ENCODE measurements at places on chromosomes 4 and X.
A peak's percentile ranks its signal among the peaks of the same experiment; 100 is the strongest.

- no peak for DNase-seq
These were observed 18.0 kb downstream of the SHISA3 start for GRCh38 chr4:42415281-42415680.

DNA sequence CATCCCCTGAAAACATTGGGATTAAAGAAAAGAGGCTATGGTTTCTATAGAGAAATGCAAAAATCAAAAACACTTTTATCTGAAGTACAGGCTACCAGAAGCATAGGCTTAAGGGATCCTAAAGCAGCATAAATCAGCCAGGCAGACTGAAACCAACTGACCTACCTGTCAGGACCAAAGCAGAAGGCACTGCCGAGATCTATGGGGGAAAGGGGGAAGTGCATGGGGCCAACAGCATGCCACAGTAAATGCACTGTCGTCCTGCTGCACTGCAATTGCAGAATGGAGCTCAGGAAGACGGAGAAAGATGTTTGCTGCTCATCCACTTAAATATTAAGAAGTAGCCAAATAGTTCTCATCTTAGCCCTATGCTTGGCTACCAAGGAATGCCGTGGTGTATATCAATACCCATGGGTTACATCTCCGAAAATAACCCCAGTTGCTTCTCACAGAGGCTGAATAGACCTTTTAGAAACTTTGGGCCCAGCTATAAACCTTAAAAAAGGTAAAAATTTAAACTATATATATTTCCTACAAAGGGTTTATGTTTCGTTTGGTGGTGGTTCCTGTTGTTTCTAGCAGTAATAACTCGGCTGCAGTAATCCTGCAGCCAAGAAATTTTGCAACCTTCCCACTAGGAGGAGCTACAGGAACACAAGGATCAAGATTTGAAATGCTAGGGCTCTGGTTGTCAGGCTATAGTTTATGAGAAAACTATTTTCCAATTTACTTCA, 312.2 kb upstream of the DIAPH2 start:
- DNase-seq, result peak; percentile 72

DNA sequence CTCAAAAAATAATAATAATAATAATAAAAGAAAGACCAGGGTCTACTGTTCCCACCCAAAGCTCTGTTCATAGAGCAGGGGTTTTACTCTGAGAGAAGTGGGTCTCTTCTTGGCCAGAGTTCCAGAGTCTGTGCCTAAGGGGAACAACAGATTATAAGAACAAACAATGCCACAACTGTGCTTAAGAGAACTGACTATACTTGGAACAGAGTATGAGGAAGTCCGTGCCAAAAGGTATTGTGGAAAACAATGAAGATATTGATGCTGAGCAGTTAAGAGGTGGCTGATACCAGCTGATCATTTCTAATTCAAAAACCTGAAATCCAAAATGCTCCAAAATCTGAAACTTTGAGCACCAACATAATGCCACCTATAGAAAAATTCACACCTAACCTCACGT, 229.6 kb downstream of the FBXO8 start:
- DNase-seq, result no peak

DNA sequence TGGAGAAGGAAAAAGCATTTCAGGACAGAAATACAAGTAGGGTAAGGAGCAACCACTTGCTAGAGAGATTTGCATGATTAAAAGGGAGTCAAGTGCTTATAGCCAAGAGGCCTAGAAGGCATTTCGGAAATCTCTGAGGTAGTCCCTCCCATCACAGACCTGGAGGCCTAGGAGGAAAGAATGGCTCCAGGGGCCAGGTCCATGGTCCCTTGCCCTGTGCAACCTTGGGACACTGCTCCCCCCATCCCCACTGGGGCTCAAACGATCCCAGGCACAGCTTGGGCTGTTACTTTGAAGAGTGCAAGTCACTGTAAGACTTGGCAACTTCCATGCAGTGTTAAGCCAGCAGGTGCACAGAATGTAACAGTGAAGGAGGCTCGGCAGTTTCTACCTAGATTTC, 51.2 kb upstream of the FBXW7 start:
- DNase-seq, result no peak

DNA sequence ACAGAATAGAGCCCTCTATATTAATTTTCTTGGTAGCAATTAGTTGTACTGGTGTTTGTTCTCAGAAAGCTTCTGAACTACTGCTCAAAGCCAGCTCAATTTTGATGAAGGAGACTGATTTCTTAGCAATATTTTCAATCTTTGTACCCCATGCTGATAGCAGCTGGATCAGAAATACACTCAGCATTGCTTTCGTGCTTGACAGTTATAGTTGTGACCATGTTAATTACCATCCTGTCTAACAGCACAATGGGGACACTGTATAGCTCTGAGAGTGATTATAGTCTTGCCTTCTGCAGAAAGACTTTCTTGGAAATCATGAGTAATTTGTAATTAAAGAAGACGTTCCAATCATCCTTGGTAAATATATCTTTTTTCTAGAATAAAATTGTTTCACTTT, 79.7 kb upstream of the GNPDA2 start:
- no peak for DNase-seq

DNA sequence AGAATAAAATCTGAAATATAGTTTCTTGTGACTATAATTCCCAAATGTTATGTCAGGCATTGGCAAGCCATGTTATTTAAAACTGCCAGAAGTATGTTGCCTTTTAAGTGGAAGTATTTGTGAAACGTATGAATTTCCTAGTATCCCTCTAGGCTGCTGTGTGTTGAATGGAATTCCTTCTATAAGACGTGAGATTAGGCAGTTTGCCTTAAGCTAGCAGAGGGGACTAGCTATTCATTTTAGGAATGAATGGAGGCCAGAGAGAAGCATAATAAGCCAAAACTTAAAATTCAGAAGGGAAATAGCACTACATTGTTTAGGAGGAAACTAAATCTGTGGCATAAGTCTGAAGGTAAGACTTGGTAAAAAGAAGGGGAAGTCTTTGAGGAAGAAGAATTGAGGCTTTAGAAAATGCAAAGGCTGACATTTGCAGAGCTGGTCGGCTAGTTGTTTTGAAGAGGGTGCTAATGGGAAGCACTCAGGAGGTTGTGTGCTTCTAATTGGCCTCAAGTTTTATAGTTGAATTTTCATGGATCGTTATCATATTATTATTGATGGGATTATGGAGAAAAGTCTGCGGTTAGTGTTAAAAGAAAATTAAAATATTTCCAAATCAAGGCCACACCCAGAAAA, 57.1 kb downstream of the TMEM131L start:
- peak; percentile 22 for DNase-seq

GRCh38 chr4:70943114-70943513, 40.9 kb downstream of the MOB1B start:
- DNase-seq, result peak; percentile 61

GRCh38 chr4:15006416-15007024, 4.2 kb downstream of the CPEB2 start:
- DNase-seq, result peak; percentile 26

Data from KBM-7 (cell line).